ENCODE measurements at places on chromosomes 3 and 15.
A peak's percentile ranks its signal among the peaks of the same experiment; 100 is the strongest.

DNA sequence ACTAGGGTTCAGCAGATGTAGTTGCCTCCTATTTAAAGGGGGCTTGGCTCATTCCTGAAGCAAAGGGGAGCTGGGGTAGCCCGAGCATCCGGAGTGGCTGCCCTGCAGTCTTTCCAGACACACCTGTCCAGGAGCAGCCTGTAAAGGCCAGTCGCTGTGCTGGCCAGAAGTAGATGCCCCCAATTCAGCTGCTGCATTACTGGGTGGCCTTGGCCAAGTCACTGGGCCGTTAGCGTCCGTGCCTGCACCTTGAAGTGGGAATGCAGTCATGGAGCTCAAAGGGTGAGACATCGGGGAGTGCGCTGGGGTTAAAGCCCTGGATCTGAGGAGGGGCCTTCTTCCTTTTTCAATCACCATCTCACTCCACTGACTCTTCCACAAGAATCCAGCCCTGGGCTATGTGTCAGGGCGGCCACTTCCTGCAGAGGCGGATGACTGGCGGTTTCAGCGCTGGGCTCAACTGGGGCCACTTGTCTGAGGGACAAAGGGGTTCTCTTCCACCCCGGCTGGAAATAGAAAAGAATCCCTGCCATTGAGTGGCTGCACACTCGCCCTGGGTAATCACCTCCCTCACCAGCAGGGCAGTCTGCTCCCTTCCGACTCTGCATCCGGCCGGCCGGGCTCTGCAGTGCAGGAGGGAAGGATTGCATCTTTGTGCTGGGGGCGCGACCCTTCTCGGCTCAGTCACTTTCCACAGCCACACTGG lies 11.8 kb downstream of the ALDH1A3 start:
- DNase-seq, result no peak

DNA sequence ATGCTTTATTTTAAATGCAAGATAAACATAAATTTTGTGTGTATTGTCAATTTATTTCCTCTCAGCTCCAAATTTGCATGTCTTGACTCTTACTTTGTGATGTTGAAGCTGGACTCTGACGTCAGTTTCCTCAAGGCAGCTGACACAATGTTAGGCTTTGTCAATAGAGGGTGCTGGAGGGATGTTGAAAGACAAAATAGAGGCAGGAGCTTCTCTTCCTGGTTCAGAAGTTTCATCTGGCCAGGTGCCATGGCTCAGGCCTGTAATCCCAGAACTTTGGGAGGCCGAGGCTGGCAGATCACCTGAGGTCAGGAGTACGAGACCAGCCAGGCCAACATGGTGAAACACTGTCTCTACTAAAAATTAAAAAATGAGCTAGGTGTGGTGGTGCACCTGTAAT lies 408.6 kb downstream of the GBE1 start:
- DNase-seq, result no peak

GRCh38 chr3:3170998-3171397 lies 8.5 kb downstream of the CRBN start:
- no peak for DNase-seq

DNA sequence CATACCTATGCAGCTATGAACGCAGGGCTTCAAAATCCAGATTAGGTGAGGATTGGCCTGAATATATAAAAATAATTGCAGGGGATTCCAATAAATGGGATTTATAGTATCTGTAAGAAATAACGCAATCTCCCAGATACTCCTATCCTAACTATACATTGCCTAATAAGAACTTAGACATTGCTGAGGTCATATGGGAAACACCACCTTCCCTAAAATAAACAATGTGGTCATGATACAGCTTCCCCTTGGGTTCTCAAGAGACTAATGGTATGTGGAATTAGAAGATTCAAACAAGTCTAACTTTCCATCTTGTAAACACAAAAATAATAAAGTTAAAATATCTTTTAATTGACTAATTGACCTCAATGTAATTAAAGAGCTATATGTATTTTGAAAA lies 28.2 kb downstream of the UBE3A start:
- no peak for DNase-seq

DNA sequence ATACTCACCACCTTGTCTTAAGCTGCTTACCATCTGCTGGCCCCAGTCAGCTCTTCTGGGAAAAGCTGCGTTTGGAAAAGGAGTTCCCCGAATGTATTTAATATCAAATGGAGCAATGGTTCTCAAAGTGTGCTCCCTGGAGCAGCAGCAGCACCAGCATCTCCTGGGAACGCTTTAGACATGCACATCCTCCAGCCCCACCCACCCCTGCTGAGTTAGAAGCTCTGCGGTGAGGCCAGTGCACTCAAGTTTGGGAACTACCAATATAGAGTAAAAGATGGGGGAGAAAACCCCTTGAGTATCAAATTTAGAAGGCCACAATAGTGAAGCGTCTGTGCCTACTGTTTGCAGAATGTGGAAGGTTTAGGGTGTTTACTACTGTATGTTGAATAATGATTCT lies 124.0 kb upstream of the TOPAZ1 start:
- no peak for DNase-seq

DNA sequence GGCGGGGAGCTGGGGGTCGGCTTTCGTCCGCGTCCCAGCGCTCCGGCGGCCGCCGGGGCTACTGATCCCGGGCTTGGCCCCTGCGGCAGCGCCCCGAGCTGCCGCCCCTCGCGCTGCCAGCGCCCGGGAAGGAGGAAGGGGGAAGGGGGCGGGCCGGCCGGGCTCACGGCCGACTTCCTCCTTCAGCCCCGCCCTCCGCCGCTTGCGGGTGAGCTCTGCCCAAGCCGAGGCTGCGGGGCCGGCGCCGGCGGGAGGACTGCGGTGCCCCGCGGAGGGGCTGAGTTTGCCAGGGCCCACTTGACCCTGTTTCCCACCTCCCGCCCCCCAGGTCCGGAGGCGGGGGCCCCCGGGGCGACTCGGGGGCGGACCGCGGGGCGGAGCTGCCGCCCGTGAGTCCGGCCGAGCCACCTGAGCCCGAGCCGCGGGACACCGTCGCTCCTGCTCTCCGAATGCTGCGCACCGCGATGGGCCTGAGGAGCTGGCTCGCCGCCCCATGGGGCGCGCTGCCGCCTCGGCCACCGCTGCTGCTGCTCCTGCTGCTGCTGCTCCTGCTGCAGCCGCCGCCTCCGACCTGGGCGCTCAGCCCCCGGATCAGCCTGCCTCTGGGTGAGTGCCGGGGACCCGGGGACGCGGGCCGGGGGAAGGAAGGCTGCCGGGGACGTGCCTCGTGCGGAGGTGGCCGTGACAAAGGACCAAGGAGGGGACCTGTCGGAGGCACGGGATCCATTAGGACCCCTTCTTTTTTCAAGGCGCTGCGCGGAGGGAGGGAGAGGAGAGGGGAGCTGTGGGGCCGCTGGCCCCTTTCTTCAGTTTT lies at the start of gene SEMA4B:
TSS of gene SEMA4B (plus strand) at position 201 of the 814 bp plus-strand sequence. CDS start at position 450, 249 bp downstream.
- peak; percentile 77 for DNase-seq

Measured in activated CD4-positive, CD25-positive, alpha-beta regulatory T cell treated with anti-CD3 and anti-CD28 coated beads, Interleukin-2, amount 50 U/mL, for 72 hours (primary cell).